ENCODE measurements at places on chromosomes 3 and 15. TPM values are rescaled to one million over a fixed set of nuclear protein-coding genes. Genes with fewer than 3 reads are reported as not detected.
A peak's percentile ranks its signal among the peaks of the same experiment; 100 is the strongest.

CCDC9B gene
- total RNA-seq = 26.3 TPM

ITIH1 gene
- not detected for total RNA-seq

FRMD5 gene
- not detected for total RNA-seq

SMAD3 gene
- 29.1 TPM for total RNA-seq

PLCB2 gene
- 0.72 TPM for total RNA-seq

DLL4 gene
- 11.7 TPM for total RNA-seq

P2RY14 gene
- total RNA-seq = 3.3 TPM

SEMA3B gene
- 2.5 TPM for total RNA-seq

CILP gene
- 5.4 TPM for total RNA-seq

PP2D1 gene
- not detected for total RNA-seq

CNTN4 gene
- total RNA-seq = 1.9 TPM

AGBL1 gene
- 18.5 TPM for total RNA-seq

PCLAF gene
- not detected for total RNA-seq

NEO1 gene
- total RNA-seq = 32.0 TPM

EHHADH gene
- total RNA-seq = 1.5 TPM

RHCG gene
- total RNA-seq = not detected

SPINK8 gene
- total RNA-seq = not detected

SST gene
- not detected for total RNA-seq

DNA sequence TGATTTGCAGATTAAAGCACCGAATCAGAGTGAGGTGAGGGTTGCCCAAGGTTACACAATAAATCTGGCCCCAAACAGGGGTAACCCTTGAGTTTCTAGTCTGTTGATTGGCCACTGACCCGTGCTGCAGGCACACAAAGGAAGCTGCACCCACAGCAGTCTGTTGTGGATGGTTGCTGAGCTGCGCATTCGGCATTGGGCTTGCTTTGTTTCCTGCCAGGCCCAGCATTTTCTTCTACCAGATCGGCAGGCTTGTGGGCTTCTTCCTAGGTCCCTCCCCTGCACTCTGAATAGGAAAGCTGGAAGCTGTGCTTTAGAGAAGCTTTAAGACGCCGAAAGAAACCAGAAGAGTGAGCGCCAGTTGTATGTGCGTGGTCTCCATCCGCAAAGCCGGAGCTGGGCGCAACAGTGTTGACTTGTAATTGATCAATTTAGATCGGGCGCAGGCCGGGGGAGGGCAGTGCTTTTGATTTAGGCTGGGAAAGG, 12.1 kb downstream of the B3GNT5 start:
- peak; percentile 31 for DNase-seq

- DNase-seq = no peak
These were observed 22.7 kb upstream of the PAQR5 start for GRCh38 chr15:69275933-69276560.

DNA sequence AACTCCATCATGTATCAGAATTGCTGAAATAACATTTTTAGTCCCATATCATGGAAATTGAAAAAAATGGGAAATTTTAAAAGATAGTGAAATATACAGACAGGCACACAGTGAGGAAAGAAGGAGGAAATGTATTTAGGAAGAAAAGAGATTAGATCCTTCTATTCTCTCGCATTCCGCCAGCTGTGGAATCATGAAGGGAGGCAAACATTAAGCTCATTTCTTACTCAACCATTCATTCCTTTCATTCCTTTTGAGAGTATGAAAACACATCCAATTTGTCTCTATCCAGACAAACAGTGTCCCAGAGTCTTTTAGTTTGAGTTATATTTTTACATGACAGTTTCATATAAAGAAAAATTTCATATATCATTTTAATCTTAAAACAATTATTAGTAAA, 52.5 kb upstream of the KCNMB2 start:
- DNase-seq = no peak

DNA sequence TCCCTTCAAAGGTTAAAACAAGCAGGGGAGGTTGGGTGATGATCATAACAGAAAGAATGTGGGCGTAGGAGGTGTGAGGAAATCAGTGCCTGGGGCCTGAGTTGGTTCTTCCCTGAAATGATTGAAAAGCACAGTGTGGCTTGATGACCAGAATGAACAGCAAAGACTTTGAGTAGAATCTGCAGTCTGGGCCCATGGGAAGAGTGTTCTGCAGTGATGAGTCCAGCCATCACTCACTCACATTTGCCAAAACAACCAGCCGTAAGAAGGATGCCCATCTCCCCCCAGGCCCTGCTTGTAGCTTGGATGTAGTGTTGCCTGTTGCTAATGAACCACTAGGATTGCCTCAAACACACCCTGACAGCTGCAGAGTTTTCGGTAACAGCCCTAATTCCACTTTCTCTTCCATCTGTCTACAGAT, 67.9 kb downstream of the VGLL3 start:
- peak; percentile 8 for DNase-seq

GRCh38 chr3:4894891-4895530, 84.2 kb upstream of the BHLHE40 start:
- no peak for DNase-seq

- DNase-seq = no peak
These were observed 132.9 kb downstream of the GABRB3 start for GRCh38 chr15:26639966-26640365.

DNA sequence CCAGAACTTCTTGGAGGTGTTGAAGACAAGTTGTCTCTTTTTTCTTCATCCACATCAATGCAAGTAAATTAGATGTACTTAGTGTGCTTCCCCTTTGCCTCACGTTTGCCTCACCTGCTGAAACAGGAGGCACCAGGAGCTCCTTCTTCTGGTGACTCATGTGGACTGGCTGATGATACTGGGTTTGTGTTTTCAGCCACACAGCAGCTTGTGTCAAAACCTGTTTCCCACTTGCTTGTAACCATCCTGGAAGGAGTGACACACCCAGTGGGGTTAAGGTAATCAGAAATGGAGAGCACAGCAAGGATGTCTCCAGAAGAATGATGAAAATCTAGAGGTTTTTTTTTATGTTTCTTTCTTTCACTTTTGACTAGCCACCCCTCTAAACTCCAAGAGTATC, 143.3 kb upstream of the RBMS3 start:
- DNase-seq = no peak

DNA sequence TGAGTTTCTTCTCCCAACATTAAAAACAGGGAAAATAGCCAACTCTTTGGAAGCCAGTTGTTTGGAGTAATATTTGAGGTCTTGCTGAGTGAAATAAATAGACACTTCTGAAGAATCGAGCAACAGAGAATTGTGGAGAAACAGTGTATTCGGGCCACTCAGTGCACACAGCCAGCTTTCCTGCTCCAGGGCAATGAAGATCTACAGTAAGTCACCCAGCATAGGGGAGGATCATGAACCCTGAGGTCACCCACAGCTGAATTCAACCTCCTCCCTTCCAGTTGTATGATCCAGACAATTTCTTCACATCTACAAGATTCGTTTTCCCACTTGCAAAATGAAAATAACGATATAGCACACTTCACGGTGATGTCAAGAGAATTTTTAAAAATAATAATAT, 161.7 kb upstream of the BCL6 start:
- DNase-seq = no peak

DNA sequence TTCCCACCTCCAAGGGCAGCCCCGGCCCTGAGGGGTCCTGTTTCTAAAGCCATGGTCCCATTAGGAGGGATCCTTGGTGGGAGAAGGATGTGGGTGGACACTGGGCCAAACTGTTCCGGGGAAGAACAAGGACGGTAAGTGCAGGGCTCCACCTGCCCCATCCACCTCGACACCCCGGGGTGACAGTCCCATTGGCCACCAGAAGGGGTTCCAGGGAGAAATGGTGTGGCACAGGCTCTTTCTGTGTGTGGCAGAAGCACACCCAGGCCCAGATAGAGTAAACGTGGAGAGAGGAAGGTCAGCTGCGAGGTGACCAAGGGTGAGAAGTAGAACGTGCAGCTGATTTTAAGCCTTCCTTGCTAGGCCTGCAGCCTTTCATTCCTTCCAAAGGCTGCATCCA, 12.0 kb downstream of the TKT start:
- DNase-seq = no peak

DNA sequence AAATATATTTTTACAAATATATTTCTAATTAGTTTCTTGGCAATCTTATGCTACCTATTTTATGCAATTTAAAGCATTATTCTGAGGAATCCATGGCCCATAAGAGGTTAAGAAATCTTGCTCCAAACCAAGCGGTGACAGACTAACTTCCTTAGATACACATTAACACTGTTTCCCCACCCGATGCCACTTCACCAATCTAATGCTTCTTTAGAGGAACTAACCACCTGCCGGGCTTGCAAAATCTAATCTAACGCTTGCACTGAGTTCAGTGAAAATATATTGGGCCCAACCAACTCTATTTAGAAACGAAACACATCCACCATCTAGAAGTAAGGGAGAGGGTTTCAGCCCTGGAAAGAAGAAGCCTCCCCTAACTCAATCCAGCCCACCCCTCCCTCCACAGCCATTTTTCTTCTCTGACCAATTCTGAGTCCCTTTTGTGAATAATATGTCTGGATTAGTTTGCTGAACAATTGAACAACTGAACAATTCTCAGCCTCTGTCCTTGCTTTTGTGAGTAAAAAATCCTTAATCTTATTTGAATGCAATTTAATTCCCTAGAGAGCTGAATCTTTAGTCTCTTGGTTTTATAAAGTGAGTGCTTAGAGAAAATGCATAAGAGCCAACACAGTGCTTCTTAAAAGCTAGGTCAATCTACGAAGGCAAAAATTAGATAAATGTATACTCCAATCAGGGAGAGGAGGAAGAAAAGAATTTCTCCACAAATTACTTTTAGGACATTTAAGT, 150.4 kb upstream of the ADAMTS9 start:
- DNase-seq = no peak

GRCh38 chr3:39108200-39108710, 775 bp downstream of the TTC21A start:
- no peak for DNase-seq

- DNase-seq = no peak
These were observed 79.2 kb upstream of the KLF13 start for GRCh38 chr15:31247404-31247803.

DNA sequence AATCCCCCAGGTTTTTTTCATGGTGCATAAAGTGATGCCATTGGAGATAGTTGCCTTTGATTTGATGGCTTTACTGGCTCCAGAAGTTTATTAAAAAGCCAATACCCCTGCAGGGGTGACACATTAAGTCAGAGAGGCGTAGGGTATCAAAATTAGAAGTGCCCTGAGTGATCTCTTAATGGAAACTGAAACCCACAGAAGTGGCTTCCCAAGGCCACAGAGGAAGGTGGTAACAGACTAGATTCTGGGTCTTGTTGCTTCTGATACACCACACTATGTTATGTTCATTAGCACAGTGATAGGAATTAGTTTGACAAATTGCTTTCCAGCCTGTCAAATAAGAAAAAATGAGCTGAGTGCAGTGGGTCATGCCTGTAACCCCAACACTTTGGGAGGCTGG, 112.3 kb downstream of the IQCH start:
- DNase-seq = no peak

GRCh38 chr3:66638717-66639116, 137.9 kb upstream of the LRIG1 start:
- DNase-seq = no peak

GRCh38 chr3:178964551-178964950, 107.1 kb downstream of the ZMAT3 start:
- DNase-seq = no peak

DNA sequence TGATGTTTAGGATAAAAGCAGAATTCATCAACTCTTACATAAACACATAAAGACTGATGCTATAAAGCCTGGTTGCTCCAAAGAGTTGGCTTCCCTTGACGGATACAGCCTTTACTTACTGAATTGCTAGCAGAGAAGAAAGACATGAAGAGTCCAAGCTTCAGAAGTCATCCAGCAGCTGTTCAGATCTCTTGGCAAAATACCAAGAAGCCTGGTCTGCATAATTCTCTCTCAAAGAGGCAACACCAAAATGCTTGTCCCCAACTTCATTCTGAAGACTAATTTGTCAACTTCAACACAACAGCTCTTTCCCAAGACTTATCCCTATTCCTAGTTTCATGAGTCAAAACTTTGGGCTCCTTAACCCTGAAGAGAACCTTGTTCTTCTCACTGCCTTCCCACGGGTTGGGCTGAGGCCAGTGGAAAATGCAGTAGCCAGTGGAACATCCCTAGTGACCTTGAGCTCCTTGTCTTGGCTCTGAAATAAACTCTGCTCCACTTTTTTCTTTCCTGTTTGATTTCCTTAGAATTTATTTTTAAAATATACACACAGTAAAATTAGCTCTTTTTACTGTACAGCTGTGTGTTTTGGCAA, 119.2 kb upstream of the THBS1 start:
- DNase-seq = no peak

GRCh38 chr3:19662486-19662885, 271.5 kb downstream of the EFHB start:
- no peak for DNase-seq

- DNase-seq = no peak
These were observed 181.0 kb downstream of the SI start for GRCh38 chr3:164897342-164897741.

Data from gastrocnemius medialis (tissue), 4 donors.